NCI-H2081 (cell line): ENCODE measurements at places on chromosomes 2 and 18.

DNA sequence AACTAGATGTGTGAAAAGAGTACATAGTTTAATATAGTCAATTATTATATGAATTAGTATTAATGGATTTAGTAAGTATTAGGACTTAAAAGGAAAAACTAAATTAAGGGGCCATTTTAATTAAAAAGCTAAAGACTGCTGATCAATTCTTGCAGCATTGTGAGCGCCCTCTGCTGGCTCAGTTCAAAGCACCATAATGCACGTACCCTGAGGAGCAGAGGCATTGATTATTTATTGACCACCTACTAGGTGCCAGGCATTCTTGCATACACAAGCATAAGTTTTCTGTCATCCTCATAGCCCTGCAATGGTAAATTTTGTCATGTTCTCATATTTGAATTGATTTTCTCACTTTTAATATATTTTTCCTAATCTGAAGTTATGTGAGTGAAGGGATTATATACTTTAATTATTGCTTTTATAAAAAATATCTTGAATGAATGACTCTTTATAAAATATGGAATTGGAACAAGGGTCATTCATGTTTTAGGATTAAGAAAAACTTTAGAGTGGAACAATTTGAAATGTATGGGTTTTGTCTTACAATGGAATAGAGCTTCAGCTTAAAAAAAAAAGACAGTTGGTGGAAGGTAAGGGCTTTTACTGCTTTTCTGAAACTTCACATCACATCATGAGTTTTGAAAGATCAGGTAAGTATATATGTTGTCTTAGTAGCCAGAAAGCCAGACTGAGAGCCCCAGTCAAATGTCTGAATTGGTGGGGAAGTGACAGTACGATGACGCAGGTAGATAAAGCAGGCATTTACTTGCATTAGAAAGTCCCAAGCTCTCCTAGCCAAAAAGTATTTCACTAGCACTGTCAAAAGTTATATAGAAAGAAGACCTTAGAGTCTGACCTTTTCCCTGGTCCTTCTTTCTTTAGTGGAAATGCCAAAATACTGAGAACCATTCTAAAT lies 9.7 kb downstream of the ITGA4 start:
- DNase-seq = peak; percentile 54

DNA sequence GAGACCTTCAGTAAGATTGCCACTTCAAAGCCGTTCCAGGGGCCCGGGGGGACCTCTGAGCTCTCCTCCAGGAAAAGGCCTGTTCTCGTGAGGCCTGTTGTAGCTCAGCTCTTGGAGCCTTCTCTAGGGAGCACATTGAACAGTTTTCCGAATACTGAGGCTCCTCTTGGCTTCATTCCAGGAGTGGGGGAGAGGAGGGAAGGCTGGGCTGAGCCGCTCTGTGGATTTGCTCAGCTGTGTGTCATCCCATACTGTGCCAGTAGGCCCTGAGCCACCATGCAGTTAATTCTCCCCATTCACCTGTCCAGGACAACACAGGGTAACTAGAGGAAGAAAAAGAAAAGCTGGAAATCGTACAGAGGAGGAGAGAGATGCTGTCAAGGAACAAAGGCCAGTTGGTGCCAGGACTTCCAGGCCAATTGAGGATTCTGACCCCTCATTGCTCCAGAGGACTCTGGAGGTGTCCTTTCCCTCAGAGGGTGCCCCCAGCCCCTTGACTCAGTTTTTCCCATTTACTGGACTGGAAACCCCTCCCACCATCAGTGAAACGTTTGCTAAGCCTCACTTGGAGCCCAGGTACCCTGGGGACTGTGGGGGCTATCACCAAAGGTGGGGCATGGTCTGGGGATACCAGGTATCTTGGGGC lies 41.4 kb downstream of the HS1BP3 start:
- DNase-seq = peak; percentile 75

DNA sequence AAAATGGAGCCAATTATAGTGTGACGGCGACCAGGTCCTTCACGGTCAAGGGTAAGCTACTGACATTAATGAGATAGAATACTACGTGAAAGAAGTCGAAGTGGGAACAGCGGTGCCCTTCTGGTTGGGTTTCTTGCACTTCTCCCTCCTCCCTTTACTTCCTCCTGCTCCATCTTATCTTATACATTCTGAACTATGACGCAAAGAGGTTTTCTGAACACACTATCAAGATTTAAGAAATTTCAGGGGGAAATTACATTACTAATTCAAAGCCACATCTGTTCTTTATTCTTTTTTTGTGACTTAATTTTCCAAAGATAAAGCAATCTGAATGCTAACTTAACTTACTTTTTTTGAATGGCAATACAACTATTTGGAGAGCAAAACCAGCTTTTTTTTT lies 14.8 kb upstream of the IL18R1 start:
- DNase-seq = no peak

- DNase-seq = no peak
Observed at GRCh38 chr2:59726228-59727120, 827.0 kb downstream of the BCL11A start.

DNA sequence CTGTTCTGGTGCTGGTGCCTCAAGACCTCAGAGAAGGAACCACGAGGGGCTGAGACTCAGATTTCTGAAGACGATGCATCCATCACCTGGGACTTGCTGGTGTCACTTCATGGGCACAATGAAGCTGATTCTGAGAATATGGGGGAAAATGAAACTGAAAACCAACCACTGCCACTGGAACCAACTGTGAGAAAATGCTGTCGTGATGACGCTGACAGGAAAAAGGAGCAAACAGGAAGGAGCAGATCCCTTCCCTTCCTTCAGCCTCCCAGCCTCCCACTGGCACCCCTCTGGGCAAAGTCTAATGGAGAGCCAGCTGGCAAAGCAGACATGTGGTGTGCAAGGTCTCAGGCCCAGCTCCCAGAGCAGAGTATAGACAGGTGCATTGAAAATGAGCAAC lies 109.7 kb downstream of the FOXI3 start:
- no peak for DNase-seq

- DNase-seq = peak; percentile 50
Observed at GRCh38 chr2:58634653-58635370, 393.7 kb upstream of the FANCL start.

DNA sequence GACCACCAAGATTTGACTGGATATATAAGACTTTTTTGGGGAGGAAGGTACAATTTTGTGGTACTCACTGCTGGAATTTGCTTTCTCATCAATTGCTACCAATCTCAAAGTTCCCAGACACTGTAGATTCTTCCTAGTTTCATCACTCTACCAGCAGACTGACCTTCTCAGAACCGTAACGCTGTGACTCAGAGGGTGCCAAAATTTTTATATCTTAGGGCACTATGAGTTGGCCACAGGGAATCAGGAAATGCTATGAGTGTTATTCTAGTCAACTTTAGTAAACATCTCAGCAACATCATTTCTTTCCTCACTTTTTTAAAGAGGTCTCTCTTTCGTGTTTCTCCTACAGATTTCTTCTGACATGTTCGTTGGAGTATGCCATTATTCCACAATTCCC lies 499.0 kb downstream of the TMX3 start:
- no peak for DNase-seq

DNA sequence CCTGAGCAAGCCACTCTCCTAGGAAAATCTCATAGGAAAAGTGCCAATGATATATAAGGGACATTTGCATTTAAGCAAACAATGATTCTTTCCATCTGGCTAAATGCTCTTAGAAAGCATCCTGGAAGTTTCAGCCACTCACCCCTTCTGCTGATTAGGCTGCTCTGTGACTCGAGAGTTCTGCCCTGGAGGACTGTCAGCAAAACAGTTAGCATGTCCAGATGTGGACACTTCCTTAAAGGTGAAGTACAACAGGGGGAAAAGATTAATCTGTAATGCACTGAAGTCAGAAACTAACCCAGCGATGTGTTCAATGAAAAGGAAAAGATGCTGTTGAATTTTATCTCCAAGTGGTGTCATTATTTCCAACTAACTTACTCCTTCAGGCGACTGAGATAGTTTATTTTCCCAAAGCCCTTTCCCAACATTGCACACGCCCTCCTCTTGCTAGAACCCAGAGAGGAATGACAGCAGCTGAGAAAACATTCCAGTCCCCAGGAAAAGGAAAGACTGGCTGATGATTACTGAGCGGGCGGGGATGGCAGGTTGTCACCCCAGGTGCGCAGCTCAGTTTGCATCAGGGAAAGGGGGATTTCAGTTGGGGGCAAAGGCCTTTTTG lies 214.0 kb downstream of the SS18 start:
- DNase-seq = peak; percentile 72

GRCh38 chr2:190318931-190319554 lies 583 bp downstream of the HIBCH start:
- DNase-seq = no peak

GRCh38 chr2:235920216-235920865 lies 247.8 kb downstream of the GBX2 start:
- DNase-seq = no peak

- DNase-seq = no peak
Observed at GRCh38 chr2:3041246-3041645, 336.4 kb downstream of the EIPR1 start.

GRCh38 chr2:111050701-111051376 lies 69.9 kb upstream of the BCL2L11 start:
- no peak for DNase-seq

GRCh38 chr2:126409850-126410249 lies 246.1 kb upstream of the GYPC start:
- no peak for DNase-seq

DNA sequence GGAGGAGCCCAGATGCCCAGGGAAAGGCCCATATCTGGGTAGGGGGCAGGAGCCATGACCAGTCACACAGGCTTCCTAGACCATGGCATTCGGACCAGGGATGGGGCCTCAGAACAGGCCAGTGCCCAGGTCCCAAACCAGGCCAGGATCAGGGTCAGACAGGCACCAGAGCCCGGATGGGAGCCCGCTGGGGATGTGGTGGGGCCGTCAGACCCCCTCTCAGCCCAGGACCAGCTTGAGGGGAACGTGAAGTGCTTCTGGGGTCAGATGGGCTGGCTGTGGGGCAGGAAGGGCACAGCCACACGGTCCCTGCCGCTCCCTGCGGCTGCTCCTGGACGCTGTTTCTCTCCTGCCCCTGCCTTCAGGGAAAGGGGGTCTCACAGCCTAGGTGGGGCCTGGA lies 39.1 kb downstream of the SNED1 start:
- DNase-seq = no peak

DNA sequence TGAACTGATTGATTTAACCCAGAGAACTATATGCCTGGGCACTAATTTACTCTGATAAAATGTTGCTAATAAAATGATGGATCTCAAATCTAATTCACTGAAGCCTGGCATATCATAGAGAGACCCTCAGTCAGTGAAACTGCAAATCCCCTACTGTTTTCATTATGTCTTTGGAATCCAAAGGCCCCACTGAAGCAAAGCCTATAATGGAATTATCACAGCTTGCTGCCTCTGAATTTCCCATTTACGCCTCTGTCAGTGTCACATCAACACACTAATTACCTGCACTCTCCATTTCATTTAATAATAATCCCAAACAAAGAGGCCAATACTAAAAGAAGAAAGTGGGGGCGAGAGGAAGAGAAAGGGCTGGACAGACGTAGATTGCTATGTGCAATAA lies 470.9 kb downstream of the MBD2 start:
- peak; percentile 7 for DNase-seq

DNA sequence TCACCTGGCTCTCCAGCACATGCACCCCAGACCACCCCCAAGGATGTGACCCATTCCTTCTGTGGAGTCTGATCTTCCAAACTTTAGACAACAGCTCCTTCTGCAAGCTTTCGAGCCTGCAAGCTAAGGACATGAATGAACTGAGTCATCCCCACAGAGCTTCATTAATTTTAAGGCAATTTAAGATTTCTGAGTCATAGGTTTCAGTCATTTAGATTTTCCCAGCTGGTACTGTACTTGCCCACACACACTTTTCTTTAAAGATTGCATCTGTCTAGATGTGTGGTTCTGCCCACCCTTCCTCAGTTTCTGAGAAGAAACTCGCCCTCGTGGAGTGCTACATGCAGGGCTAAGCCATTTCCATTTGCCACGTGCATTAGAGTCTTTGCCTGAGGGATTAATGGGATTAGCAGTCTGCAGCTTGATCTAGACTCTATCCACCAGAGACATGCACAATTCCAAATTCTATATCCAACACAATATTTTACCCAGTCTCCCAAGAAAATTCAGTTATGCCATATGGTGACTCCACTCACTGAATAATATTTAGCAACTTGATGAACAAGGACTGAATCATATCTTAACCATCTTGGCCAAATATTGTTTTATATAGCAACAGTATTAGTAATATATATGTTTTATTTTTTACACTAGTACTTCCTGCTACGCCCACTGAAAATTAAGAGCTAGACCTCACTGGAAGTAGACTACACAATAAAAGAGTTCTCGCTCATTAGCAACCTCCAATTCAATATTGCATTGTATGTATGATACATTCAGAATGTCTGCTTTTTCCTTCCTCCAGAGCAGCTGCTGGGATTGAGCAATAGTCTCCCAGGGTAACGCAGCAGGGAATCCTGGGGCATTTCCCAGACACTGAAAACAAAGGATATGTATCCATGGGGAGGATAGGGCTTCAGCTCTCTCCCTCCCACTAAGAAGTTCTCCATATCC lies 14.3 kb upstream of the TRIB2 start:
- DNase-seq = peak; percentile 38

DNA sequence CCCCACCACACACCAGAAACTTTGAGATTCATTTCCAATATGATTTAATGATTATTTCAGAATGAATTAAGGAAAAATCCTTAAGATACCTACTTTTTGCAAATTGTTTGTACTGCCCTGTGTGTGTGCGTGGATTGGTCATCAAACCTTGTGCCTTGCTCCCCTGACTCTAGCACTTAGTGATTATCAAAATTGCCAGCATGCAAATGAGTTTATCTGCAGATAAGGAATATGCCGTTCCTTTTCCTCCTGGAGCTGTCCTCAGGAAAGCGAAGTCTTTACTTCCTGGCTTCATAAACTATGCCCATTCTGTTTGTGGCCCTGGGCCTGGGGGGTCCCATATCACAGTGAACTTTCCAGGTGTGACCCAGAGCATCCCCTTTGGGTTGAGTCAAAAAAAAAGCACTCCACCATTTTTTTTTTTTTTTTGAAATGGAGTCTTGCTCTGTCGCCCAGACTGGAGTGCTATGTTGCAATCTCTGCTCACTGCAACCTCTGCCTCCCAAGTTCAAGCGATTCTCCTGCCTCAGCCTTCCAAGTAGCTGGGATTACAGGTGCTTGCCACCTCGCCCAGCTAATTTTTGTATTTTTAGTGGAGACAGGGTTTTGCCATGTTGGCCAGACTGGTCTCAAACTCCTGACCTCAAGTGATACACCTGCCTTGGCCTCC lies 11.4 kb downstream of the CHMP1B start:
- no peak for DNase-seq

- no peak for DNase-seq
Observed at GRCh38 chr2:215692387-215693079, 256.7 kb upstream of the FN1 start.

GRCh38 chr2:120883607-120884440 lies 148.2 kb downstream of the GLI2 start:
- DNase-seq = no peak

- DNase-seq = no peak
Observed at GRCh38 chr2:16584824-16585540, 80.7 kb downstream of the CYRIA start.
